ENCODE measurements at places on chromosomes 11 and 22.

DNA sequence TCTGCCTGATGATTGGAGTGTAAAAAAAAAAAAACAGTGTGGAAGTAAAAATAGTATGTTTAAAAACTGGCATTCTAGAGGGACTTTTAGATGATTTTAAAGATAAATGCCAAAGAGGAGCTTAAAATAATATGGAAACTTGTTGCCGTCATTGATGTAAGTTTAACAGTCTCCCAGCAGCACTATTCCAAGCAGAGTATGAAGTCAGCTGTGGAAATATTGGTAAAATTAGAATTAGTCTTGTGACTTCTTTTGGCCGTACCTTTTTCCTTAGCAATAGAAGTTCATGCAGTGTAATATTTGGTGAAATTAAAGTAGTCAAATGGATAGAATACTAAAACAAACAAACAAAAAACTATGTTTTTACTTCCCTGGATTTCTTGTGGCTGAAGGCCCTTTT, 134.9 kb downstream of the METTL15 start:
- DNase-seq = peak; percentile 41

DNA sequence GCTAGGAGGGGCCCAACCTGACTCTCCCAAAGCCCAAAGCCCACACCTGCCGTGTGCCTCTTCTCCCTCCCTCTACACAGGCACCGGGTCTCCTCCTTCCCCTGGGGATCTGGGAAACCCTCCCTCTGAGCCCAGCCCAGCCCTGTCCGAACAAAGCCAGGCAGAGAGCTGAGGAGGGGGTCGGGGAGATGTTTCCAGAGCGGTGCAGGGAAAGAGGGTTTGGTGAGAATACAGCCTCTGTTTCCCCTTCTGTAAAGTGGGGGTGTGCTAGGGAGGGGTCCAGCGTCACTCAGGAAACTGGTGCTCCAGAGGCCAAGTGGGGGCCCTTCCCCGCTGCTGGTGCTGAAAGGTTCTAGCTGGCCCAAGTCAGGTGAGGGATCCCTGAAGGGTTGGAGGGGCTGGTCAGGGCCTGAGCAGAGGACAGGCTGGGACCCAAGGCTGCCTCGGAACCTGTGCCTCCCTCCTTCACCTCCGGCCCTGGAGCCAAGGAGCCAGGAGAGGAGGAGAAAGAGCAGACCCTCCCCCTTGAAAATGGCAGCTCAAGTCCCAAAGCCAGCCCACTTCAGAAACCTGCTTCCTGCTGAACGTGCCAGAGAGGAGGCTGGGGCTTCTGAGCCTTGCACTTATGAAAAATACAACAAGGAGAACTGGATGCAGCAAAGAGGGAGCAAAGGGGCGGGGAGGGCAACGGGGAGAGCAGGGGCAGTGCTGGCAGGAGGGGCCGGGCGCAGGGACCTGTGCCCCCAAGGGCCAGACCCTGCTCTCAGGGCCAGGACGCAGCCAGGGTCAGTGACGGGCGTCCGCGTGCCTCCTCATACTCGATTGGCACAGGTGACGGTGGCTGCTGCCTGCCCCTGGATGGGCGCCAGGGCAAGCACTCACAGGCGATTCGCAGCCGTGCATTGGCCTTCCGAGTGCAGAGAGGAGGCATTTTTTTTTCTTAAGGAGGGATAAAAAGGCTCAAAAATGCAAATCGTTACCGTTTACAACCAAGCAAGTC, 43.2 kb downstream of the MACROD1 start:
- DNase-seq = no peak

GRCh38 chr22:28873183-28873963, 10.0 kb upstream of the ZNRF3 start:
- DNase-seq = no peak

- DNase-seq = no peak
Observed at GRCh38 chr11:31955838-31956237, 135.0 kb upstream of the RCN1 start.

- no peak for DNase-seq
Observed at GRCh38 chr11:1741741-1742140, 8.7 kb downstream of the IFITM10 start.

DNA sequence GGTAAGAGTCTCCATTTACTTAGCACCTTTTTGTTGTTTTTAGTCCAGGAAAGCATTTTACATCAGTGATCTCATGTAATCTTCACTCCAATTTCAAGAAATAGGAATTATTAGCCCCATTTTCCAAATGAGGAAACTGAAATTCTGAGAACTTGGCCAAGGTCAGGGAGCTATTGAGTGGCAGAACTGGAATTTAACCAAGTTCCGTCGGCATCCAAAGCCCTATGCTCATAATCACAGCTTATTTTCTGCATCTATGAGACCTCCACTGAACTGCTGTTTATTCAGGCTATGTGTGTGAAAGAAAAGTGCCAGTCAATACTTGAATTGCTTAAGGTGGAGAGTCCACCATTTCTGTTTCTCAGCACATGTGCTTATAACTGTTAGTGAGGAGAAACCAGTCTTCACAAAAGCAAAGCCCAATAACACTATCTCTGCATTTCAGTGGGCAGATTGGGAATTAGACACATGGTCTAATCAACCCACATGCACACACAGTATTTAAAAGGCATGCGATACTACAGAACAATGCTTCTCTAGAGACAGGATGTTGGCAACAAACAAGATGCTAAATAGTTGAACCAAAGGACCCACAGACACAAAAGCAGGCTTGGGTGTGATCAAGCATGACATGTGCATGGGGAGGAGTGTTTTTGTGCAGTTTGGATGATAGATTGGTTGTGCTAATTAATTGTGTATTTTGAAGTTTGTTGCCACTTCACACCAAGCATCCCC, 780.6 kb downstream of the OPCML start:
- DNase-seq = no peak

GRCh38 chr22:39087881-39088684, 9.0 kb upstream of the APOBEC3H start:
- no peak for DNase-seq

GRCh38 chr11:122104341-122104740, 11.7 kb downstream of the BLID start:
- DNase-seq = no peak

DNA sequence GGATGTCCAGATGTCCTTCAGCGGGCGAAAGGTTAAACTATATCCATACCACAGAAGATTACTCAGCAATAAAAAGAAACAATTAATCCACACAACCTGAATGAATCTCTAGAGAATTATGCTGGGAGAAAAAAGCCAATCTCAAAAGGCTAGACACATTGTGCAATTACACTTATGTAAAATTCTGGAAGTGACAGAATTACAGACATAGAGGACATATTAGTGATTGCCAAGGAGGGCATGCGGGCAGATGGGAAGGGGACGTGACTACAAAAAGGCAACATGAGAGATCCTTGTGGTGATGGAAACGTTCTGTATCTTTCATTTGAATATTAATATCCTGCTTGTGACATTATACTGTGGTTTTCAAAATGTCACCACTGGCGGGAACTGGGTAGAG, 103.5 kb upstream of the BMAL1 start:
- no peak for DNase-seq

DNA sequence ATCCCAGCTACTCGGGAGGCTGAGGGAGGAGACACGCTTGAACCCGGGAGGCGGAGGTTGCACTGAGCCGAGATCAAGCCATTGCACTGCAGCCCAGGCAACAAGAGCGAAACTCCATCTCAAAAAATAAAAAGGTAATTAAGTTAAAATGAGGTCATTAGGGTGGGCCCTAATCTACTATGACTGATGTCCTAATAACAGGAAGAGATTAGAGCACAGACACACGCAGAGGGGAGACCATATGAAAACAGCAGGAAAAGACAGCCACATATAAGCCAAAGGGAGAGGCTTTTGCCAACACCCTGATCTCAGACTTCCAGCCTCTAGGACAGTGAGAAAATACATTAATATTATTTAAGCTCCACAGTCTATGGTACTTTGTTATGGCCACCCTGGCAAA, 17.3 kb downstream of the LARGE1 start:
- DNase-seq = no peak

- DNase-seq = no peak
Observed at GRCh38 chr11:95948637-95949036, 24.7 kb upstream of the MTMR2 start.

DNA sequence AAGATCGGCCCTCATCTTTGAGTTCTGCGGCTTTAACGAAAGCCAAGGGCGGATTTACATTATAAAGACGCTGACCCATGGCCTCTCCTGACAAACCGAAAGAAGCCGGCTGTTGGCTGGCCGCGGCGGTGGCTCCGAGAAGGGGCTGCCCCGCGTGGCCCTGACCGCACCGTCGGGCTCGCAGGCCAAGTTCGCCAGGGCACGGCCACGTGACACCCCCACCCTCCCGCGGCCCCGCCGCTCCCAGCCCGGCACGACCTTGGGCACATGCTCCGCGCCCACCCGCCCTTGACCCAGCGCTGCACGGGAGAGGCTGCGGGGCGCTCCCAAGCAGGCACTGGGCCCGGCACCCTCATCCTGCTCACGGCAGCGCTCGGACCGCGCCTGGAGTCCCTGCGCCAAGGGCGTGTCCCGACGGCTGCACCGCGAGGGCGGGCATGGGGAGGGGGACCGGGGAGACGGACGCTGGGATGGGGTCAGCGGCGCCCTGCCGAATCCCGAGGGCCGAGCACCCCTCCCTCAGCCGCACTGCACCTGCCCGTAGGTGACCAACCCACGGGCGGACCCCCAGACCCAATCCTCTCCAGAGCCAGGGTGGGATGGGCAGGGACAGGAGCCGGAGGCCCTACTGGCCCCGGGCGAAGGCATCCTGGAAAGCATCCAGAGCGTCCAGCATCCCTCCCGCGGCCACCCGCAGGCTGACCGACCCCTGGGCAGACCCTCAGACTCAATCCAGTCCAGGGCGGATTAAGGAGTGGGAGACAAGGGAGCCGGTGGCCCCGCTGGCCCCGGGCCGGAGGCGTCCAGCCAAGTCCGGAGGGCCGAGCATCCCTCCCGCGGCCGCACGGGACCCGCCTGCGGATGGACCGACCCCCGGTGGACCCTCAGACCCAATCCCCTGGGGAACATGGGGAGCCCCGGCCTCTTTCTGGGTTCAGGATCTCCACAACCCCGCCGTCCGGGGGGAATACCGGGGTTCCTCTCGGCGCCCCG, 759 bp downstream of the CPT1A start:
- peak; percentile 40 for DNase-seq

DNA sequence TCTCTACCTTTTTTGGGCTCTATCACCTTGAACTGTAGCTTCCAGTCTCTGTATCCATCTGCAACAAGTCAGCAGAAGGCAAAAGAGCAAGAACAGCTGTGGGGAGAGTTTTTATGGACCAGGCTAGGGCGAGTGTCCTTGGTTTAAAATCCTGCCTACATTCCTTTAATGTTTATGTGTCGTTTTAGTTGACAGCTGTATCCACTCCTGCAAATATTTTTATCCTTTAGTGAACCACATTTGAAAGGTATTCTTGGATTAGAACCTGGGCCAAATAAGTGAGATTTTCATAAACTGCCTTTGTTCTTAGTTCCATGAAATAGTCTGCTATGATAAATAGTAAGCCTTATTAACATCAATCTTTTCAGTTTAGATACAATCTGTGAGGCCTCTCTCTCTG, 712.2 kb downstream of the ETS1 start:
- no peak for DNase-seq

DNA sequence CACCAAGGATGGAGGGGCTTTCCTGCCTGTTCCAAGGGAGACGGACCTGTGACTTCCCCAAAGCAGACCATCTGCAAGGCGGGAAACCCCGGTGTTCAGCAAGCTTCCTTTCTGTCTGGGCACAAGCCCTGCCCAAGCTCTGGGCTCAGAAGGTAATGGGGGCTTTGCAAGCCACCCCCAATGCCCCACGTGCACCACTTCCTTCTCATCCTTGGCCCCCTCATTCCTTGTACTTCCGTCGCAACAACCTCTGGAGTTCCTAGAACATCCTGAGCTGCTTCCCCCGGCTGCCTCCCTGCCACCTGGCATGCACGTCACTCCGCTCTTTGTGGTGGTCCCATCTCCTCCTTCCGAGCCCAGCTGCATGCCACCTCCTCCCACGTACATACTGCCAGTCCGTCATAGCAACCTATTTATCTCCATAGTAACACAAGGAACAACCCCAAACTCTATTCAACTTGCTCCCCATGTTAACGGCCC, 3.9 kb downstream of the MYEOV start:
- DNase-seq = peak; percentile 14

DNA sequence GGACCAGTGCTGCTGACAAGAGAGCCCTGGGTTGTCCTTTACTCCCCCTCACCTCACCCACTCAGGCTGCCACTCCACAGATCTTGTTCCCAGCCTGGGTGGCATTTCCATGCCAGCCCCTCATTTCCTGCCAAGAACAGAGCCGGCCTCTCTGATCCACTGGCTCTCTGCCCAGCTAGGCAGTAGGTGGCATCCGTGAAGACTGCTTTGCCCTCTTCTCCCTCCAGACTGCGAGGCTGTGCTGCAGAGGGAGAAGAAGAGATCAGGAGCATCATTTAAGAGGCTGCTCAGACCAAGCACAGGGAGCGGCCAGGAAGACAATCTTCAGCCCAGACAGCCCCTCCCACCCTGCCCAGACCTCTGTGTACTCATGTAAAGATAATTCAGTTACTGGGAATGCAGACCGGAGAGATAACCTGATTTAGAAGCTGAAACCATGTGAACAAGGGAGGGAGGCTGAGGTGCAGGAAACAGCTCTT, 126.9 kb upstream of the NCAM1 start:
- DNase-seq = no peak

DNA sequence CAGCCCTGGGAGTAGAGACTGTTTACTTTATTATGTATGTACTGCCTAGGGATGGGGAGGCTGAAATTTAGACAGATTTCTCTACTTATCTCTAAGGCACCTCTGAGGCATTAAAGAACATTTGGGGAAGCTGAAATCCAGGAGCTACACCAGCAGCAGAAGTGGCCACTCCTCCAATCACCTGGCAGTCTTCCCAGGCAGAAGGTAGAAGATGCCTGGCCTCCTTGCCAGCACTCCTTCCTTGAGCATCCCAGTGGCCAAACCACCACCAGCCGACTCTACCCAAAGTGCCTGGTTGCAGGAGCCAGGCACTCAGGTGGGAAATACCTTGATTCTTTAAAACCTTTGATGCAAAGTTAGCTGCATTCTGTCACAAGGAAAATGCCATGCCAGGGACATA, 1.9 kb upstream of the FAT3 start:
- no peak for DNase-seq

GRCh38 chr11:108034952-108035351, 26.3 kb downstream of the CUL5 start:
- no peak for DNase-seq

DNA sequence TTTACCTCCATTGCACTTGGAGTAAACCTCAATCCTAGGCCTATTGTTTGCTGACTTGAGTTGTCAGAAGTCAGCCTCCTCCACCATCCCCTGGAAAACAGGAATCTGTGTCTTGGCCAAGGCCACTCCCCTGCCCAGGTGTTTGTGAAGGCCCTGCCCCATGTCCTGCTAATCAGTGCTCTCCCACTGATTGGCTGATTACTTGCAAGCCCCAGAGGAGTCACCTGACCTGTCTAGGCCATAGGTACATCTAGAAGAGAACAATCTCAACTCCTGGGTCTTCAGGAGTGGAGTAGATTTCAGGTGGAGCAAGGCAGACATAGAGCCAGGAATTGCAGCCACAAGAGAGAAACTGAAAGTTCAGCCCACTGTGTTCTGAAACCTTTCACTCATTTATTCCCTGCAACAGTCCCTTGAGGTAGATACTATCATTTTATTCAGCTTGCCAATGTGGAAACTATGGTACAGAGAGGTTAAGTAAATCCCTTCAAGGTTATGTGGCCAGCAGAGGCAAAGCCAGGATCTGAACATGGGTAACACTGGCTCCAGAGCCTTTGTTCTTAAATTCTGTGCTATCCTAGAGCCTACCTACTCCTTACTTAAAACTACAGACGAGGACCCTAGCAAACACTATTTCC, 10.4 kb downstream of the OAF start:
- DNase-seq = no peak

All from fibroblast of mammary gland (primary cell).